HCEC 1CT (cell line): ENCODE measurements at places on chromosomes 5 and 9.
A peak's percentile ranks its signal among the peaks of the same experiment; 100 is the strongest.

- DNase-seq: no peak
Observed at GRCh38 chr5:177371120-177372033, 12.9 kb upstream of the SLC34A1 start.

DNA sequence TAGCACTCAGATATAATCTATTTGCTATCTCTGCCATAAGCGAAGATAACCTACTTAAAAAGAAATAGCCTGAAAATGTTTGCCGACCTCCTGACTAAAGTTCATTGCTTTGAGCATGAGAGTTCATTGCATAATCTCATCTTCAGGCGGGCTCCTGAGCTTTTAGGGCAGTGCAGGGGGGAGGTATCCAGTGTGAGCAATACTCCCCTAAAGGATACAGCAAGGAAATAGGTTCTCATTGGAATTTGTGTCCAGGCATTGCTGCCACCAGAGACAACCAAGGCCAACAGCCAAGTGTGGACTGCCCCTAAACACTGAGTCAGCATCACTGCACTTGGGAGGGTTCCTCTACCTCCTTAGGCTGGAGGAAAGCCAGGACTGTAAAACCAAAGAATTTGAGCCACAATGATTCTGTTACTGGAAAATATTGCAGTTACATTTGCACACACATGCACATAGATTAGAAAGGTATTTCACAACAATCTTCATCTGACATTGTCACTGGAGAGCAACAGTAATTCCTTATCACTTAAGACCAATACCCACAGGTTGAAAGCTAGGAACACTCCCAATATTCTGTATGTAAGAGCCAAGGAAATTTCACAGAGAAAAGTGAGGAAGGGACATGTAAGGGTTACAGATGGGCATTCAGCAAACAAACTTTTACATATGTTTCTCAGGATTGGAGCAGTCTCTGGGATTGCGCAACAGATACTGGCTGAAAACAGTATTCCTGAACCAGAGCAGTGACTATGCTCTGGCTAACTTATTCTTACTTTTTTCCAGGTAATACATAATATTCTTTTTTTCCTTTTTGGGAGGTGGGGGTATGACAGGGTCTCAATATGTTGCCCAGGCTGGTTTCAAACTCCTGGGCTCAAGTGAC lies 98.6 kb upstream of the TLE1 start:
- DNase-seq: peak; percentile 77

DNA sequence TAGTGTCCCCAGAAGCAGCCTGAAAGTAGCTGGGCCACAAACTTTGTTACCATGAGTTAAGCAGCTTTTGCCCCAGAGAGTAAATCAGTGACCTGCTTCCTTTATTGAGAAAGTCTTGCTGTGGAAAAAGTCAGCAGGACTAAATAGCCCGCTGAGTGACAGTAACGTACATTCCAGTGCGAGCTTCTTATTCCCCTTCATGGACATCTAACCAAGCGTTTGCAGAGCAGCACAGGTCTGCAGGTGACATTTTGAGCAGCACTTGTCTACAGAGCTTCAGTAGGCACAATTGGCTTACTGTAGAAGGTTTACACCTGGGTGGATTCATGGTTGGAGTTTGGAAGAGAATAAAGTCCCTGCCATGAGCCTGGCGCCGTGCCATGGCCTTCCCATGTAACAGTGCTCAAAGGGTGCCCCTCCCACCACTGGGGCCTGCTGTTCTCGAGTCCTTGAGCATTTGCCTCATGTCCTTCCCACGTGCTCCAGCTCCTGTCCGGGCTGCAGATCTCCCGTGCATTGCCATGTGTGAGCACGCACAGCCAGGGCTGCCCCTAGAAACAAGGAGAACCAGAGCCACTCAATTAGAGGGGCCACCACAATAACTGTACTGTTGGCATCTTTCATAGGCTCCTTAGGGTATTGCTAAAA lies 41.3 kb upstream of the GRHPR start:
- no peak for DNase-seq

DNA sequence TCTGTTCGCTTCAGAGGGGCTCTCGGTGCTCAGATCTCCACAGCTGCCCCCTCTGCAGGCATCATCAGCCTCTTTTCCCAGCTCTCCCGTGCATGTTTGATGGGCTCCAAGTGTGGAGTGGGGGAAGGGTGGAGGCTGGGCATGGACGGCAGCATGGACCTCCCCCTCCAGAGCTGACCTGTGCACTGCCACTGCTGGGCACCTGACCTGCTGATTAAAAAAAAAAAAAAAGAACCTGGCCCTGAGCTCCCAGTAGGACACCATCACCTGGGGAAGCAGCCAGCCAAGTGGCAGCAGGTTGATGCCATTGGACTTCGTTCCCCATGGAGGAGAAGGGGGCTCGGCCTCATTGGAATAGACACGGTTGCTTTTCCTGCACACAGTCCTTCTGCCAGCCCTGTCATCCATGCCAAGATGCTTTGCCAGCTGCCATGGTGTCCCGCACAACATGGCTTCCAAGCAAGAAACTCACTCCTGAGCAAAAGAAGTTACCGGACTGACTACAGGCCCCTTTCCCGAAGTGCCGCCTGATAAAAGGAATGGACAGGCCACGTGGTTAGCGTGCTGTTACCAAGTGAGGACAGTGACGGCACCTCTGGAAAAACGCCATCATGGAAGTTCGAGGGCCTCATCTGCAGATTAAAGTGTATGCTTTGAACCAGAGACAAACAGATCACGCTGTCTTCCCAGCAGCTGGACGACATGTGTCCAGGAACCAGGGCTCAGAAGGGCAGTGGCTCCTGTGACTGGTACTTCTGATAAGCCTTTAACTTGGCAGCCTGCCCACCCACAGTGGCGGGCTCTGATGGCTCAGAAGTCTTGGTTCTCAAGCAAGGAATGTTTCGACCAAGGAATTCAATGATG lies 14.7 kb upstream of the BRD3OS start:
- DNase-seq: no peak
